ENCODE measurements at places on chromosomes 1 and 21.

DNA sequence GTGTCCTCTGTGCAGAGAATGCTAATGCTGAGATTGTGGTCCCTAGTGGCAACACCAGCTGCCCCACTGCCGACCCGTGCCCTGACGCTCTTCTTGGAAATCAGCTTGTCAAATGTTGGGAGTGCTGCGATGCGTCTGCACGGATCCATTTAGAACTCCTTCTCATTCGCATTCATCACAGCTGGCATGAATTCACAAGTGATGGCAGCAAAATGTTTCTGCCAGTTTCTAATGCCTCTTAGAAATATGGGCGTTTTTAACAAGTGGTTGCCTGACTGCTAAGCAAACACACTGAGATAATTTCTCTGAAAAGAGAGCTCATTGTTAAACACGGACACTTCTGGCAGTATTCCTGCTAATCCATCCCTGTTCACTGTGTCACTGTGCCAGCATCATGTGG is 131.9 kb upstream of the KCNJ6 start:
- DNase-seq = no peak

- DNase-seq = no peak
These were observed 696.1 kb upstream of the NCAM2 start for GRCh38 chr21:20302084-20302483.

GRCh38 chr1:6241887-6242740 is 1.9 kb upstream of the HES3 start:
- DNase-seq = no peak

DNA sequence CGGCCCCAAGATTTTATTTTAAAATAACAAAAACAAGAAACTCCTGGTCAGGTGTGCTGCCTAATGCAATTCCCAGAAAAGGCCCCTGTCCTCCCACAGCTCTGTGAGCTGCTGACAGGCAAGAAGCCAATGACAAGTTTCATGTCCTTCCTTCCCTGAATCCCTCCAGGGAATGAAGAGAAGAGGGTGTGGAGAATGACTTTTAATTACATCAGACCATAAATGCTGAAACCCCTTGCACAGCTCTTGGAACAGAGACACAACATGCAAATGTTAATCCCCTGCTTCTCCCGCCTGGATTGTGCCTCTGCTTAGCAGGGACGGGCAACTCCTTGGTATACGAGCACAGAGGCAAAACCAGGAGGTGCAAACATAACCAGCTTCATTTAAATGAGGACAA is 228.1 kb upstream of the CAMK1G start:
- no peak for DNase-seq

- DNase-seq = no peak
These were observed 10.9 kb upstream of the EDN2 start for GRCh38 chr1:41495210-41495948.

Data from tibial artery (tissue), 4 donors.